ENCODE measurements at places on chromosomes 2 and 18.

- peak; percentile 75 for DNase-seq
Measured at GRCh38 chr18:59900222-59901128, 679 bp downstream of the PMAIP1 start.

- no peak for DNase-seq
Measured at GRCh38 chr2:228875152-228875900, 395.8 kb downstream of the PID1 start.

GRCh38 chr18:63511285-63511684 is 30.9 kb upstream of the SERPINB12 start:
- DNase-seq: no peak

GRCh38 chr2:46642218-46642617 is 162.9 kb downstream of the TMEM247 start:
- no peak for DNase-seq

DNA sequence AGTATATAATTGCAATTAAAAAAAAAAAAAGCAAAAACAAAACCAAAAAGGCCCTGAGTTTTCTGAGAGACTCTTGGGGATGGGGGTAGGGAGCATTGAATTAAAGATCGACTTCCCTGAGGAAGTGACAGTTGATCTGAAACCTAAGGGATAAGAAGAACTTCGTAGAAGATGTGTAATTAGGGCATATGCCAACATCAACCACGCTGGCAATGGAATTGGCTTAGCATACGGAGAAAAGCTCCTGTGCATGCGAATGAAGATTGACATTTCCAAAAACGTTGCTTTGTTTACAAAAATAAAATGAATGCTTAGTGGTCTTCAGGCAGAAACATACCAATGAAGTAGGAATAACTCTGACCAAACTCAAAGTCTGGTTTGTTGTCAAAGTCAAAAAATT is 307.6 kb upstream of the ZNF521 start:
- no peak for DNase-seq

- DNase-seq: no peak
Measured at GRCh38 chr2:144519934-144520731, at the start of gene ZEB2. TSS of gene ZEB2 (minus strand) at chr2:144520119. CDS start at chr2:144517350, 2,769 bp downstream.

DNA sequence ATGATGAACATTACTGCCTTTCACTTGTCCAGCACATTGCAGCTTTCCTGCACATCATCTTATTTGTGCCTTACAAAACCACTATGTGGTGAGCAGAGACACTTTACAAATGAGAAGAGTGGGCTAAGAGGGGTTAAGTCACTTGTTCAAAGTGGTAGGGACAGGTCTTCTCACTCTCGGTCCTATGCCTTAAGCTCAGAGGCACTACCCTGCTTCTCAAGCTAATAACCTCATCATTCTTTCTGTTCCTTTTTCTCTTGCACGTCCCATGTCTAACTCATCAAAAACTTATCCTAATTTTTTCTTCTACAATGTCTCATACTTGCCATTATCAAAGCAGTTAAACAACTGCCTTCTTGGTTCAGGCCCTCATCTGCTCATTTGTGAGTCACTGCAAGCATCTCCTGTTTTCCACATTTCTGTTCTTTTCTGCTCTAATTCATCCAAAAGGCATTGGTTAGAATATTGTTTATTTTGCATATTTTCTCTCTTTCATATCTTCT is 21.9 kb upstream of the NCOA1 start:
- DNase-seq: no peak

DNA sequence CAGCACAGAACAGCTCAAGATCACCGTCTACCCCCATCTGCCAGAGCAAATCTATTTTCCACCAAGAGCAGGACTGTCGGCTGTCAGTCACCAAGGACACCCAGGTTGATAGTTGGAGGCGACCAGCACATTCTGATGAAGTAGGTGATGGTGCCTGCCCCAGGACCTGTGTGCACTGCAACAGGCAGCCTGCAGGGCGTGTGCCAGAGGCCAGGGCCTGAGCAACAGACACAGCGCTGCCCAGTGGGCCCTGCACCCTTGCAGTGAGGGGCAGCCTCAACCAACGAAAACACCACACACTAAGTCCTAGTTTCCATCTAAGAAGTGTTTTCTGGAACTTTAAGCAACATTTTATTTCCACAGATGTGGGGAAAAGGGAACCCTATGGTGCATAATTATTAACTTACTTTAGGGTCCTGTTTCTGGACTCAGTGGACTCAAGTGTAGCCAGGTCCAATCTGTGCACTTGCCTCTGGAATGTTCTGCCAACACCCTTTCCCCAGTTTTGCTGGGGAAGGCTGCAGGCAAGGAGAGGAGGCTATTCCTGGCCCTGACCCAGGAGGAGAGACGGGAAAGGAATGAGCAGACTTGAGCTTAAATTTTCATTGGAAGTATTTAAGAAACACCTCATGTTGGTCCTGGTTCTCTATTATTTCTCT is 61.5 kb downstream of the ADNP2 start:
- no peak for DNase-seq

DNA sequence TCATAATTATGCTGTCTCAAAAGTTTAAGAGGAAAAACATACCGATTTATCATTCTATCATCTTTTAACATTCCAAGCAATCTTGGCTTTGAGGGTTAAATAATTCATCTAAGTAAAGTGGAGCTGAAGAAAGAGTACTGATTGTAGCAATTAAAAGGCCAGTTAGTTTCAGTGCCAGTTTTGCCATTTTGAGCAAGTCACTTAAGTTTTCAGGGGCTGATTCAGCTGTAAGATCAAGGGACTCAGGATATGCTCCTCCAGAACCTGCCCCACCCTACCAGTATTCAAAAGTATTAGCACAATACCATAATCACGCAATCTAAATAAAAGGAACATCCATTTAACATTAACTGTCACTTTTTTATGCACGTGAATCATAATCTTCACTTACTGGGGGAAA is 1.9 kb downstream of the SS18 start:
- no peak for DNase-seq

- no peak for DNase-seq
Measured at GRCh38 chr2:7012141-7012764, 95.0 kb downstream of the RNF144A start.

- no peak for DNase-seq
Measured at GRCh38 chr18:73286584-73286983, 418.8 kb upstream of the NETO1 start.

DNA sequence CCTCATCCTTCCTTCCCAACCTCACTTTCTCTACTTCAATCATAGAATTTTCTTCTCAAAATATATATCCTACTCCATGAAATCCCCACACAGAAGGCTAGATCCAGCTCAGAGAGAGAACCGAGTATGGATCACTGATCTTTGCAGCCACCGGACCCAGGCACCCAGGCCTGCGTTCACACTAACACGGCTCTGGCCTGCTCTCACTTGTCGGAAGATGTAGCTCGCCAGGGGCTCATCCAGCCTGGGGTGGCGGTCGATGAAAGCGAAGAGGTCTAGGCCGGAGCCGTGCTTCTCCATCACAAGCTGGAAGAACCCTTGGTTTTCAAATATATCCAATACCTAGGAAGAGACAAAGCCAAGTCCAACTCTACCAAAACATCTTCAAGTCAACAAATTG is 12.7 kb upstream of the MTERF4 start:
- DNase-seq: no peak

GRCh38 chr2:231530099-231531011 is at the start of gene NMUR1:
TSS of gene NMUR1 (minus strand) at chr2:231530445. CDS start at chr2:231530361, 84 bp downstream.
- peak; percentile 75 for DNase-seq

GRCh38 chr2:75592030-75592429 is 31.3 kb upstream of the EVA1A start:
- DNase-seq: no peak
